ENCODE measurements at places on chromosomes 16 and 17.
A peak's percentile ranks its signal among the peaks of the same experiment; 100 is the strongest.

- DNase-seq: no peak
Observed at GRCh38 chr17:19771971-19772630, 24.0 kb upstream of the ALDH3A1 start.

DNA sequence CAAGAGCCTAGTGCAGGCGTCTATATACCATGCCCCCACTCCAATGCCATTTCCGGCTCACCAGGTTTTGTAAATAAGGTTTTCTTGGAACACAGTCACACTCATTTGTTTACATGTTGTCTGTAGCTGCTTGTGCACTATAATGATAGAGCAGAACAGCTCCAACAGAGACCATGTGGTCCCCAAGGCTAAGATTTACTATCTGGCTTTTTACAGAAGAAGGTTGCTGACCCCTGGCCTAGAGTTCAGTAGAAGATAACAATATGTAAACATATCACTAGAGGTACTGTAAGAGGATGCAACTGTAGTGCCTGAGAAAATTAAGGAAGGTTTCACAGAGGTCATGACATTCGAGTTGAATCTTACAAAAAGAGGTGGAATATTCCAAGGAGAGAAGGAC, 66.3 kb downstream of the CACNG1 start:
- no peak for DNase-seq

GRCh38 chr17:34163123-34163522, 92.0 kb upstream of the CCL2 start:
- DNase-seq: no peak

- DNase-seq: no peak
Observed at GRCh38 chr16:80527297-80527696, 13.5 kb upstream of the DYNLRB2 start.

DNA sequence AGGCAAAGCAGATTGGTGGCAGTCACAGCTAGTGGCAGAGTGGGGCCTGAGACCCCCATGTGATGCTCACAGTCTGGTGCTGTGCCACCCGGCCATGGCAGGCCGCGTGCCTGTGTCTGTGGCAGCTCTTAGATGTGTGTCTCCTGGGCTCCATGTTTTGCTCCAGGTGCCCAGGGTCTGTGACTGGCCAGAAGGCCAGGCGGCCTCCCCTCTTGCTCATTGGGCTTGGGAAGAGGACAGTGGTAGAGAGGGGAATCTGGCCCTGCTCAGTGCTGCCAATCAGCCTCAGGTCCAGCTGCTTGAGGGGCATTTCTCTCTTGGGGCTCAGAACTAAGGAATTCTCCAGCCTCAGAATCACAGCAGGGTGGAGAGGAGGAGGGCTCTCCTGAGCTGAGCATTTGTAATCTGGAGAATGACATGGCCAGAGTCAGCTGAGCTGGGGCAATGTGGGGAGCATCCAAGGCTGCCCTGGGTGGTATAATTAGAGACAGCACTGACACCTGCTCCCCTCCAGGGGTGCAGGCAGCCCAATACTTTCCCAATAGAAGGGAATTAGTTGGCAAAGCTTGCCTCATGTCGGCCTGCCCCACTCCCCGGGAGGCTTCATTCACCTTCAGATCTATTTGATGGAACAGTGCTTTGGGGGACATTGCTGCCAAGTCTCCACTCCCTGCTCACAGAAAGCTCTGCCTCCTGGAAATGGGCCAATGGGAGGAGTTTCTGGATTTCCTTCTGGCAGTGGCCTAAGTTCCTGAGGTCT, 2.7 kb upstream of the LASP1NB start:
- peak; percentile 68 for DNase-seq

- peak; percentile 88 for DNase-seq
Observed at GRCh38 chr17:17919169-17920107, 52.8 kb downstream of the TOM1L2 start.

GRCh38 chr16:80147026-80147655, 393.7 kb upstream of the DYNLRB2 start:
- DNase-seq: no peak

DNA sequence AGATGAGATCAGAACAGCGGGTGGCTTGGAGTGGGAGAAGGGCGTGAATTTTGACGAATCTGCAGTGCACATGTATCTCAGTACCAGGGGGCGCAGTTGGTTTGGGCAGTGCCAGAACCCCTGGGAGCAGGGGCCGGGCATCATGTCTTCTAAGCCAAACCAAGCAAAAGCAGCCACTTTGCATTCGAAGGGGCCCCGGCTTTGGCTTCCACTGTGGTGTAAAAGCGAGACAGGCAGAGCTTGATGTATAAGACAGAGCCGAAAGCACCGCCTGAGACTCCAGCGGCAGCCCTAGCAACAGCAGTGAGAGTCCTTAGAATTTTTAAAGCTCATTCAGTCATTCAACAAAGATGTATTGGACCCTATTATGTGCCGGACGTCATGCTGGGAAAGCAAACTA, 3.8 kb upstream of the XYLT1 start:
- no peak for DNase-seq

GRCh38 chr17:19021622-19022083, 17.1 kb upstream of the FAM83G start:
- no peak for DNase-seq

DNA sequence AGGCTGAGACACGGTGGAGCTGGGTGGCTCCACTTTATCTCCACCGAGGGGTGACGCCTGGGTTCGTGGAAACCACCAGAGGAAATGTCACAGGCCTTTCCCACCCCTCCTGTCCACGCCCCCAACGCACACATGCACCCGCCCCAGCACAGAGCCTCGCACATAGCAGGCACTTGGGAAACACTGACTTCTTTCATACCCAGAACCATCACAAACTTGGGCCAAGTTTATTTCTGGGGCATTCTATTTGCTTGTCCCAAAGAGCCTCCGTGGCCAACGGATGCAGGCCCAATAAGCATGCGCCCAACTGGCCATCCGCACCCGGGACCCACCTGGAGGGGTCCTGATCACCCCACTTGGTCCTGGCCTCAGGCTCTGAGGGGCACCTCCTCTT, 3.3 kb downstream of the BCAR1 start:
- peak; percentile 52 for DNase-seq

- DNase-seq: no peak
Observed at GRCh38 chr16:26394409-26394808, 672.3 kb upstream of the C16orf82 start.

GRCh38 chr17:82282239-82283207, 9.0 kb upstream of the CSNK1D start:
- DNase-seq: no peak

- no peak for DNase-seq
Observed at GRCh38 chr16:66081775-66082366, 284.6 kb upstream of the CDH5 start.

- DNase-seq: no peak
Observed at GRCh38 chr17:43548689-43549379, 2.7 kb upstream of the ETV4 start.

DNA sequence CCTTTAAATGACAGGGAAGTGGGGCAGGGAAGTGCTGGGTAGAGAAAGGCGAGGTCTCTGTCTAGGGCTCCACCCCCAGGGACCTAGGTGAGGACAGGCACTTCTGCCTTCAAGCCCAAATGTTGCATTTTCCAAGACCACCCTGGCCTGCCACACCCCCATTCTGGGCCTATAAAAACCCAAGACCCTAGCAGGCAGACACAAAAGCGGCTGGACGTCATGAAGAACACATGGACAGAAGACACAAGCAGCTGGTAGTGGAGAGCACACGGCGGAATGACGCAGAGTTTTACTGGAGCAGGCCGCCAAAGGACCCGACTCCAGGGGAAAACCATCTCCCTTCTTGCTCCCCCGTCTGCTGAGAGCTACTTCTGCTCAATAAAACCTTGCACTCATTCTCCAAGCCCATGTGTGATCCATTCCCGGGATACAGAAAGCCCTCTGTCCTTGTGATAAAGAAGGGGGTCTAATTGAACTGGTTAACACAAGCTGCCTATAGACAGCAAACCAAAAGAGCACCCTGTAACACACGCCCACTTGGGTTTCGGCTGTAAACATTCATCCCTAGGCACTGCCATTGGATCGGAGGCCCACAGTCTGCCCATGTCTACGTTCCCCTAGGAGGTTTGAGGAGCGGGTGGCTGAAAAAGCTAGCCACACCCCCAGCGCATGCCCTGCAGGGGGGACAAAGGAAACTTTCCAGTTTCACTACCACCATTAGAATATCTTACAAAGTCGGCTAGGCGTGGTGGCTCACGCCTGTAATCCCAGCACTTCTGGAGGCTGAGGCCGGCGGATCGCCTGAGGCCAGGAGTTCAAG, 622.2 kb upstream of the SALL1 start:
- no peak for DNase-seq

- no peak for DNase-seq
Observed at GRCh38 chr16:69555437-69555836, 10.3 kb upstream of the NFAT5 start.

GRCh38 chr17:83204230-83204725, 124.9 kb downstream of the METRNL start:
- no peak for DNase-seq

DNA sequence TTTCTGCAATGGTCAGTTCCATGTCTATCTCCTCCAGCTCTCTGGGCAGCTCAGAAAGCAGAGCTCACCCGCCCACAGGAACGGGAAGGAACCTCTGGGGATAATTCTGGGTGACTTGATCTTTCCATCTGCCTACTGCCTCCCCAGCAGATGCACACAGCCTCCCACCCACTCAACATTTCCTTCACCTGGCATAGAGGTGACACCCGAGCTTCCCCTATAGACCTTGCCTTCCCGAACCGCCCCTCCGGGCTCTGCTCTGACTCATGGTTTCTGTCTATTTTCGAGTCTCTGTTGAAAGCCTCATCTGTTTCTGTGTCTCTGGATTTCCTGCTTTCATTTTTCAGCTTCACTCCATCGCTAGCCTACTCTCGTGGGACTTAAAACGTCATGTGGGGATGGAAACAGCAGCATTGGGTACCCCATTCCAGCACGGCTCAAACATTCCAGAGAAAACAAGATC, 11.4 kb downstream of the GGA3 start:
- DNase-seq: no peak

DNA sequence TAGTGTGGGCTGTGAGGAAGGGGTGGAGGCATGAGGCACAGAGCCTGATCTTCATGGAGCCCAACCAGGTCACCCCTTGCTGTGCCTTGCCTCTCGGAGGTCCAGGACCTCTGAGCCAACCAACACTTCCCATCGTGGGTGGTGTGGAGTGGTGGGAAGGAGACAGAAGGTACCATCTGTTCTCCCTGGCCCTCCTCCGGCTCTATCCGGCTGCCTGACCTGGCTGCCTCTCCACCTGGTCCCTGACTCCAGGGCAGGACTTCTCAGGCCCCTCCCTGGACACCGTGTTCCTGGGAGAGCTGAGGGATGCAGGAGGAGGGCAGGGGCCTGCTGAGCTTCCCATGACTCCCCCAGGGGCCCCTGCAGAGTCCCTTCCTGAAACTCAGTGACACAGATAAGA, 3.9 kb downstream of the PDK2 start:
- DNase-seq: no peak

DNA sequence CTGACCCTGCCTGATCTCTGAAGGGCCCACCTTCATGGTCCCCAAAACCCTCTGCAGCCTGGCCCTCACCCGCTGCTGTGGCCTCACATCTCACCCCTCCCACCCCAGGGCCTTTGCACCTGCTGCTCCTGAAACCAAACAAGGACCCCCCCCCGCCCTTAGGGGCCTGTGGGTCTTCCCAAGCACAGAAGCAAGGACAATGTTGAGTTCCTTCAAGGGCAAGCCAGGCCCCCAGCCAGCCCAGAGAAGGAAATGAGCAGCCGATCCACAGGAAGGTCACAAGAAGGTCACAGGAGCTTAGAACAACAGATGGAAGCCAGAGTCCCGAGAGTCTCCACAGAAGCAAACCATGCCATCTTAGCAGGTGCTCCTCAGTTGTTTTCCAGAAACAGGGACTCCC, 493 bp upstream of the PDE6G start:
- no peak for DNase-seq

DNA sequence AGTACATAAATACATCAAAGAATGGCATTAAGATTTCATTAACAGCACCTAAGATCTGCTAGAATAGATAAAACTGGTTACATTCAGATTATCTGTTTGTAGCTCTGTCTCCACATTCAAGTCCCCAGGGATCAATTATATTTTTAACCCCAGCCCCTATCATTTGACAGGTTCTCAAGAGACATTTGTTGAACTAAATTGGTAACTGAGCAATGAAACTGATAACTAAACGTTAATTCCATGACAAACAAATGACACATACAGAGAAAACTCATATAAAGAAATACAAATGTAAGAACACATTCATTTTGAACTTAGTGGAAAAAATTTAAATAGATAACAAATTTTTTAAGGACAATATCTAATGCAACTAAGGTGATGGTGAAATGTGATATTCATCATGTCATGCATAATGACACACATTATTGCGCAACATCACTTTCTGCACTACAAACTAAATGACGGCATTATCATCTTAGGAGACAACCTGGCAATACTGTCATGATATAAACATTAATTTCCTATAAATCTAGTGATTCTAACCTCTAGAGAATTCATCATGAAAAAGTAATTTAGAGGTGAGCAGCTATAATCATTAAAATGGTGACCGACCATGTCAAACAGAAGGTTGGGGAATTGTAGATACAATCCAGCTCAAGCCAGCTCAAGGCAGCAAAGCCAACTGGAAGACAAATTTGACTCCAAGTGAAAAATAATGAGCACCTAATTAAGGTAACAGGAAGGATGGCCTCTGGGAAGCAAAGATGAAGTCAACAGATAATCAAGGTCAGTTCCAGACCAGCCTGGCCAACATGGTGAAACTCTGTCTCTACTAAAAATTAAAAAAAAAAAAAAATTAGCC, 9.5 kb downstream of the ARHGAP17 start:
- DNase-seq: no peak

DNA sequence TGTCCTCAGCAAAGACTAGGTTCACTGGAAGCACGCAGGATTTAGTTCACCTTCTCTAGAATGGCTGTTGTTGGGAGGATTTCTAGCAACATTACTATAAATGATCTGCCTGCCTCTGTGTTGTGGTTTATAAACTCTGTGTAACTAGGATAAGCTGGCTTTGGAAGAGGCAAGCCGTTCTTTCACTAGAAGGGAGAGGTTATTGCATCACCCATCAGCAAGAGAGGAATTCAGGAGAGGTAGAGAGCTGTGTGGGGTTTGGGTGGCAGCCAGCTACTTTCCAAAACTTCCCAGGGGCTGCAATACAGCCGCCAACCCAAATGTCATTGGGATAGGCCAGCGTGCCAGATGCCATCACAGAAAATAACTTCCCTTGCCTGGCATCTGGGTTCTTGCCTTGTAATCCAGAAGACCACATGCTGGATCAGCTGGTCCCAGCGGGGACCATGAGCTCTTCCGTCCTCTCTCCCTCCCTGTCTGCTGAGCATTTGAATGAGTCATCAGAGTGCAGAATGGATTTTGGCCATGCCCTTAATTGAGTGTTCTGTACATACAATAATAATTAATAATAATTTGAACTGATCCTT, 95.7 kb upstream of the RBFOX1 start:
- DNase-seq: no peak

GRCh38 chr17:68029512-68030215, 5.9 kb upstream of the KPNA2 start:
- DNase-seq: no peak

Data from left hindlimb (tissue), 1 donor.